ENCODE measurements at places on chromosomes 5 and 9.

GRCh38 chr5:142013734-142014521 is 1.1 kb upstream of the GNPDA1 start:
- no peak for DNase-seq

DNA sequence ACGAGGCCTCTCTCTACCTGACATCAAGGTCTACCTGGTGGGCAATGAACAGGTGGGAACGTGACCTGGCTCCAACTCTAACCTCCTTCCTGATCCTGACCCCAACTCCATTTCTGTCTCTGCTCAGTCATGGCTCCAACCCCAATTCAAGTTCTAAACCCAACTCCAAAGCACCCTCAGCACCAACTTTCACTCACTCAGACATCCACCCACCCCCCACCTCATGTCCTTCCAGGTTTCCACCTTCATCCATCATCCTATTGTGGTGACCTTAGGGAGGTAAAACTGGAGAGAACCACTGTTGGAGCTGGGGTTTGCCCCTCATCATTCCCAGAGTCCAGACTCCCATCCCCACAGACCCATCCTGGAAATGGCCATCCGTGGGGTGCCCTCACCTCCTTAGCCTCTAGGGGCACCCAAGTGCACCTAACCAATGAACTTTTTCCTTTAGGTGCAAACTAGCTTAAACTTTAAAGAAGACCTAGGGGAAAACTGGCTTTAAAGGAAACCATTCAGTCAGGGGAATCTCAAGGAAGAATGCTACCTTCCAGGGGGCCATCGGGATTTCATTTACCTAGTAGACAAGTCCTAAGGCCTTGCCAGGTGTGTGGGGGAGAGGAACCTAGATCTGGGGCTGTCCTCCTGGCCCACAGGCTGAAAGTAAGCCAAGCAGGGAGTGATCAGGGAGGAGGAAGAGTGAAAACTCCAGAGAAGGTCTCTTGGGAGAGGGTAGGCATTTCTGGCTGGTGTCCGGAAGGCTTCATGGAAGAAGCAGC is 11.3 kb downstream of the RGS14 start:
- DNase-seq, result no peak

DNA sequence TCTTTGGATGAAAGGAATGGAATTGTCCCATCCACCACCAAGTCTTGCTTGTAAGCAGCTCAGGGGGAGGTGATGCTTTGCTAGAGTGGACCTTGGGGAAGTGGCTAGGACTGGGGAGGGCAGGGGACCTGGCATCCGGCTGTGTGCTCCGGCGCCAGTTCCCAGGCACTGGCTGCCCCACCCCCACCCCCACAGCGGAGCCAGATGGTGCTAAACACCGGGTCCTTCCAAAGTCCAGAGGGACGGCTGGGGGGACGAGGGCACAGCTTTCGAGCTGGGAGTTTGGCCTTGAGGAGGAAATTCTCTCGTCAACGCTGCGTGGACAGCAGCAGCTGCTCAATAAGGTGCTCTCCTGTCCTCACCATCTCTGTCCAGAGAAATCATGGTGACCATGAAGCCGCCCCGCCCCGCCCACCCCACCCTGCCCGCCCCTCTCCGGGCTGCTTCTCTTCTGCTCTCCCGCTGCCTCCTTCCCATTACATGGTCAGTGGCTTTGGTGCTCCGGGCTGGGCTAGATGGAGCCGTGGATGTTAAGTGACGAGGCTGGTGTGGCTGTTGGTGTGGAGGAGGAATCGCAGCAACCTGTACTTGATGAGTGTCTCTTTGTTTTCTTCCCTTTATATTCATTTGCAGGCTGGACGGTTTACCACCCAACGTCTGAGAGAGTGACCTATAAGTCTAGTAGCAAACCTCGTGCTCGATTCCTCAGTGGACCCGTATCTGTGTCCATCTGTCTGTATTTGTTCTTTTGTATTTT is 115.7 kb downstream of the WNK2 start:
- DNase-seq, result peak; percentile 29

GRCh38 chr5:989961-990530 is 18.6 kb upstream of the NKD2 start:
- DNase-seq, result peak; percentile 76

GRCh38 chr9:137189297-137190295 is 1.1 kb downstream of the SSNA1 start:
- no peak for DNase-seq

GRCh38 chr5:143220748-143221251 is 182.7 kb downstream of the NR3C1 start:
- no peak for DNase-seq

GRCh38 chr5:92641031-92641962 is 939.7 kb downstream of the NR2F1-AS1 start:
- no peak for DNase-seq

DNA sequence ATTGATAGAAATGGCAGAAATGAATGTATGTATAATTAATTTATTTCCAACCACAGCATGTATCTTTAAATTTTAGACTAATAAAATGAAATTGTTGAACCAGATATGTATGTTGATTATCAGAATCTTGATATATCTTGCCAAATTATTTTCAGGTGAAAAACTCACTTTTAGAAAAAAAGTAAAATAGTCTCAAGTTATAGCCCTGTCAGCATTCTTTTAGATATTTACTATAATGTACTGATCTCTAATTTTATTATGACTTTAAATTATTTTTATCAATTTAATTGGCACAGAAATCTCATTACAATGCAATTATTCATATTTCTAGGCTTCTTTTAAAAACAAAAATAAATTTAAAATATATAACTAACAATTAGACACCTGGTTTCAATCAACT is 1990.4 kb upstream of the CDH6 start:
- DNase-seq, result no peak

- DNase-seq, result no peak
Measured at GRCh38 chr9:22201256-22201655, 192.2 kb upstream of the CDKN2B start.

DNA sequence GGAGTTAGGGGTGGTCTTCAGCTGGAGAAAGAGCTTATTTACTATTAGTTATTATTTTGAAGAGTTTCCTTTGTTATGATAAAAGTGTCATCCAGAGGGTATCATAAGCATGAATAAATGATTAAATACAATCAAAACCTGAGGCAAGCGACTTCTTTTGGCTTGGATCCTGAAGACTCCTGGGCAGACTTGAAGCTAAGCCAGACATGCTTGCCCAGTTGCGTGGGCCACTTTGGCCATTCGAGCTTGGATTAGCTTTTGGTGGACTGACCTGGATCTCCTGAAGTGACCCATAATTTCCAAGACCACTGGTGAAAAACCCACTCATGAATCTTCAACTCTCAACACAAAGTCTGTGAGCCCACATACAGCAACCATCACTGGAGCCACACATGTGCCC is 335.8 kb downstream of the NR2F1-AS1 start:
- DNase-seq, result no peak

DNA sequence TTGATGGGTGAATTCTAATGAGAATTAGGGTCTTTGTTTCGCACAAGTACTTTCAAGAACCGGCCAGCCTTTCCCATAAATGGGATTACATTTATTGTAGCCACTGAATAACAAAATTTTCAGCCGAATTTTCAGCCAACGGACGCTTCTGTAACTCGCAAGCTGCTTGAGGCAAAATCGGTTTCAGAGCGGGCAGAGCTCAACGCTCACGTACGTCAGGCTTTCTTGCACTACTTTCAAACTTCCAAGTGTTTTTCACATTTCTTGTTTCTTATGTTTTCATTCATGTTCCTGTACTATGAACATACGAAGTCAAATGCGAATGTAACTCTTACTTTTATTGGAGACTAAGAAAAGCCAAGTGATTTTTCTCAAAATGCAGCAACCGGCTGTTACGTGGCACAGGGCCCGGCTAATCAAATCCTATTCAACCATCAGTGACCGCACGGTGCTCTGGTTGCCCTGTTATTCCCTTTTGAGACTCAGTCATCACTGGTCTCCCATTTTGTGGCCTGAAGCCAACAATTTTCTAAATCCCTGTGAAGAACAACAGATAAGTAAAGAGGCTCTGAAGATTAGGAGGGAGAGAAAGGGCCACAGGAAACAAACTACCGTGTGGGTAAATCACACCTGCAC is 68.5 kb downstream of the SLC28A3 start:
- DNase-seq, result no peak

- no peak for DNase-seq
Measured at GRCh38 chr9:91379426-91379825, 17.7 kb upstream of the AUH start.

All from frontal cortex (tissue), 4 donors.